KBM-7 (cell line): ENCODE measurements at places on chromosomes 2 and 18.

DNA sequence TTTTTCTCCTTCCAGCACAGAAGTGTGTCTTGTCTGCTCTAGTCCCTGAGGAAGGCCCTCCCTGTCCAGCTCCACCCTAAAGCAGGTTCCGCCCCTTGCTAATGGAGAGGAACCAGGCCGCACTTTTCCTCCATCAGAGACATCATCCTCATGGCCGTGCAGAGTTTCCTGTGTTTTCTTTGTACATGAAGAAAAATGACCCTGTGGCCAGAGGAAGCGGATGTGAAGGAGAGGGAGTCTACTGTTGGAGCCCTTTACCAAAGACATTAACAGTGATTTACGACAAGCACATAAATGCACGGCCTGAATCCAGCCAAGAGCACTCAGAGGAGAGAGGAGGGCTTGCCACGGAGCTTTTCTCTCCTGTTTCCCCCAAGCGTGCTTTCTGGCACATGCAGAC is 109.5 kb downstream of the RNF144A start:
- no peak for DNase-seq

- DNase-seq: no peak
Measured at GRCh38 chr2:155830351-155830750, 502.2 kb downstream of the NR4A2 start.

GRCh38 chr18:58902961-58903360 is 38.3 kb downstream of the ZNF532 start:
- no peak for DNase-seq

GRCh38 chr18:26548415-26549262 is at the start of gene KCTD1:
Gene KCTD1, minus strand, starts transcription at chr18:26548553. Its CDS starts 17 bp downstream, at chr18:26548536.
- DNase-seq: peak; percentile 73

GRCh38 chr18:12458771-12459170 is 51.0 kb downstream of the PRELID3A start:
- DNase-seq: no peak
